NCI-H524 (cell line): ENCODE measurements at places on chromosomes 3 and 15.

DNA sequence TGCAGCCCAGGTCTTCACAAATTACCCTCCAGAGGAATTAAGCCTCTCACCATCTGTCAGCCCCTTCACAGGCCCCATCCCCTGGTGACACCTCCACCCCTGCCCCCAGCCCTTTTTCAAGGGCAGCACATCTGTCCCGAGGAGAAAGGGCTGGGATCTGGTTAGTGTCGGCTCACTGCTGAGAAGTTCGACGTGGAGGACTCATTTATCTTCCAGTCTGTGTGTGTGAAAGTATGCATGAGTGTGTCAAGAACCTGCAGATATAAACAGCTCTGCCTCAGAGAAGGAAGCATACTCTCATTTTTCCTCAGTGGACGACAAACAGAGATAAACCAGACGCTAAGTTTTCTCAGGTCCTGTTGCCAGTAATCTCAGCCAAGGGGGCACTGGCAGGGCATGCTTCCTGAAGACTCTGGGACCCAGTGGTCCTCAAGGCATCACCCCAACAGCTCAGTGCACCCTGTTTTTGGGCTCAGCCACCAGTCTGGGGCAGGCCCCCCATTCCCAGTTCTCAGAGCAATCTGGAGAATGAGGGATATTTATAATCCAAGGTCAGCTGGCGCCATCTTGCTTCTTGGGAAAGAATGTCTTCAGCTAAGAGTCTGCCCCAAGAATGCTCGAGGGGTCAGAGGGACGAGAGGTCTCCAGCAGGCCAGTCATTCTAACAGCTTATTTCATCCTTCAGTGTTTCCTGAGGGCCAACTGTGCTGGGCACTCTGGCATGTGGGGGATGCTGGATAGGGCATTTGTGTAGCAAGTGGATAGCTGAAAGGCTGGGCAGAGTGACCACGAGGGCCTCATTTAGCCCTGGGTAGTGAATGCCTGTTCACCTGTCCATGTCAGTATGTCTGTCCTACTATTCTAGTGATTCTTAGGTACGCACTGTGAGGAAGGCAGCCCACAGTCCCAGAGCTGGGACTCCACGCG is 73.6 kb downstream of the ADCY5 start:
- DNase-seq = peak; percentile 98

- no peak for DNase-seq
Observed at GRCh38 chr3:12679468-12679867, 15.6 kb upstream of the RAF1 start.

GRCh38 chr3:151372063-151372820 is 12.3 kb downstream of the P2RY12 start:
- DNase-seq = no peak

GRCh38 chr15:57680021-57680420 is 26.5 kb upstream of the POLR2M start:
- no peak for DNase-seq

- peak; percentile 69 for DNase-seq
Observed at GRCh38 chr3:108100906-108101660, 10.3 kb upstream of the CD47 start.

DNA sequence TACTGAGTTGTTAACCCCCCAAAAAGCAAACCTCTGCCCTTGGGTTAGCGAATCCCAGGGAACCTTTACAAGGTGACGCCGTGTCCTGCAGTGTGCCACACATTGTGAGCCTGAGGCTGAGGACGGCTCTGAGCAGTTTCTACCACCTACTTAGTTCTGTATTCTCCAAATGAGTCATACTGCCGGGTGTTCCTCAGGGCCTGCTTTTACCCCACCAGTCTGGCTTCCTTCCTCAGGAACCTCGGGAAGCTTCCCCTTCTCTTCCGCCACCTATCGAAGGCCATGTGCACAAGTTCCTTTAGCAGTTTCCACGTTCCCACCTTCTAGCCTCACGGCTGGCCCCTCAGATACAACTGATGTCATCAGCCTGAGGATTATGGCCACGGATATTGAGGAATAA is 384.0 kb upstream of the TPM1 start:
- DNase-seq = no peak
